ENCODE measurements at places on chromosomes 7 and 10.

DNA sequence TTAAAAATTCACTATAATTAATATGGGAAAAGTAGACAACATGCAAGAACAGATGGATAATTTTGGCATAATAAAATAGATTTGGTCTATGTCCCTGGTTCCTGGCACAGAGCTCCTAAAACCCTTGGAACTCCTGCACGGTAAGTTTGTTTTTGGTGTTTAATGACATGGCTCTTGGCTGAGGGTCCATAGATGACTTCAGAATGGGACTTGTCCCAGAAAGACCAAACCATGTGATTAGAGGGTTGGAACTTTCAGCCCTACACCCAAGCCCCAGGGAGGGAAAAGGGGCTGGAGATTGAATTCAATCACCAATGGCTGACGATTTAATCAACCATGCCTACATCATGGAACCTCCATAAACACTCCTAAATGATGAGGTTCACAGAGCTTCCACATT lies 12.6 kb upstream of the GSDME start:
- no peak for DNase-seq

- no peak for DNase-seq
These were observed 74.6 kb downstream of the WDFY4 start for GRCh38 chr10:48759113-48759901.

GRCh38 chr10:68876246-68877138 lies 24.6 kb upstream of the DDX50 start:
- no peak for DNase-seq

DNA sequence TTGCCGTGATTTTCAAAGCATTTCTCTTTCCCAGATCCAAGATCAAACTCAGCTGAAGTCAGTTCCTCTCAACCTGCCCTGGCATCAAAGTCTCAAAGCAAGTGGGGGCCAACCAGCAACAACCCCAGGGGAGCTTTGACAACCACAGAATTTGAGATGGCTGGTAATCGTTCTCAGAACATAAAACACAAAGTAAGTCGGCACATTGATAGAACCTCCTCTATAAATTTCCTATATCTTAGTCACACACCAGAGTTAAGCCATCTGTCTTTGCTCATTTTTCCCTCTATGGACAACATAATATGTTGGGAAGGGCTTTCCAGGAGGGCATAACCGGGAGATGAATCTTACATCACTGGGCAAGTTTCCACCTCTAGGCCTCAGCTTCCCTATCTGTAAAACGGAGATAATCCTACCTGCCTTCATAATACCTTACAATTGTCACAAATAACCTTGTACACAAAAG lies 1.2 kb upstream of the DNAJC9 start:
- no peak for DNase-seq

- no peak for DNase-seq
These were observed 199.0 kb downstream of the EMX2 start for GRCh38 chr10:117741524-117741923.

- no peak for DNase-seq
These were observed at the start of gene IL2RA for GRCh38 chr10:6062101-6062771. Gene IL2RA, minus strand, starts transcription at chr10:6062367. Its CDS starts 216 bp downstream, at chr10:6062151.

DNA sequence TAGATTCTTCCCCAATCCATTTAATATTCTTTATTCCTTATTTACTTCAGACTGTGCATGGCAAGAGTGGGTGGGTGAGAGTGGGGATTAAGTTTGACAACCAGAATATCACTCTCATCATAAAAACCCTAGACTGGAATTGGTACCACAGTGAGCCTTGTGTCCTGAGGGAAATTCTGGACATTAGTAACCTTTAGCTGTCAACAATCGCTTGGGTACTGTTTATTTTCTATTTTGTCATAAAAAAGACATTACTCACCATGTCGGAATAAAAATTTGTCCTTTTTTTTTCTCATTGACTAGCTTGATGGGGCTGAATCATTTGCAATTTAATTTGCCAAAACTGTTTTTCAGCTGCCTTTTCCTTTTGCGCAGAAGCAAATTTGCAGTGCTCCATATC lies 176.1 kb upstream of the SEMA3C start:
- DNase-seq, result no peak

DNA sequence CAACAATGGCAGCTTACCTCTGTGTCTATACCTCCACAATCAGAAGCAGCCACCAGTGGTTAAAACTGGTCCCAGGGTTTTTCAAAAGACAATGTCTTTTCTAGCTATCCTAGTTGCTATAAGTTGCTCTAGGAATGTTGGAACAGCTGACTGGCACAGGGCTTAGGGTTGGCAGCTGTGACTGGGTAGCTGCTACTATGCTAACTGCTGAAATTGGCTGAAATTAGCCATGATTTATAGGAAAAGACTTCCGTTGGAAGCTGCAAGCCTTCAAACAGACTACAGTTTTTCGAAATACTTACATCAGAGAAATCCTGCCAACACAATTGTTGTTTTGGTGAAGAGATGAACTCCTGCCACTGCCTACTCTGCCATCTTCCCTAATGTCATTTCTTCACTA lies 102.3 kb downstream of the MKX start:
- DNase-seq, result no peak

DNA sequence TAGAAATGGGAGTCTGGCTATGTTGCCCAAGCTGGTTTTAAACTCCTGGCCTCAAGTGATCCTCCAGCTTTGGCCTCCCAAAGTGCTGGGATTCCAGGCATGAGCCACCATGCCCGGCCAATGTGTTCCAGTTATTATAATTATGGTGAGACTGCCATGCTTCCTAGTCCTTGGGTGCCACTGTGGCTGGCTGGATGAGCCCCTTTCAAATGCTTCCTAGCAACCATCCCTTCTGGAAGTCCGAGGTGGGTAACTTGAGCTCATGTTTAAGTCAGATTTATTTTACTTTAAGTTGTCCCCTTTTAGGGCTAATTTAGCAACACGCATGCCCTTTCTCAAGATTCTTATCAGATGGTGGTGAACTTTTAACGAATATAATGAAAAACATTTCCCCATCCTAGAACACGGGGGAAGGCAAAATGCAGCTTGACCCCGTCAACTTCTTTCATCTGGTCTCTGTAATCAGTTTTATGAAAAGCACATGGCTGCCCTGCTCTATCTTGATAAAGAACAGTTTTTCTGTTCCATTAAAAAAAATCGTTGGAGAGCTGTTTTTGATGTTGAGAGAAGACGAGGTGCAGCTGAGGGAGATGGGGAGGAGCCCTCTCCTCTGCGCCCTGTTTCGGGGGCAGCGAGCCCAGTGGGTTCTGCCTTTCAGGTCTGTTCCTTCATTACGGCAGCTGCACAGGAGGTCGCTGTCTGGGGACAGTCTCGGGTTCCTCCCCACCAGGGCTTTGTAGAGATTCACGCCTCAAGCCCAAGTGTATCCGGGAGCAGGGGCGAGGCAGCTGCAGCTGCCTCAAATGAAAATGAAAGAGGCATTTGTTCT lies 61.0 kb upstream of the MKI67 start:
- no peak for DNase-seq

DNA sequence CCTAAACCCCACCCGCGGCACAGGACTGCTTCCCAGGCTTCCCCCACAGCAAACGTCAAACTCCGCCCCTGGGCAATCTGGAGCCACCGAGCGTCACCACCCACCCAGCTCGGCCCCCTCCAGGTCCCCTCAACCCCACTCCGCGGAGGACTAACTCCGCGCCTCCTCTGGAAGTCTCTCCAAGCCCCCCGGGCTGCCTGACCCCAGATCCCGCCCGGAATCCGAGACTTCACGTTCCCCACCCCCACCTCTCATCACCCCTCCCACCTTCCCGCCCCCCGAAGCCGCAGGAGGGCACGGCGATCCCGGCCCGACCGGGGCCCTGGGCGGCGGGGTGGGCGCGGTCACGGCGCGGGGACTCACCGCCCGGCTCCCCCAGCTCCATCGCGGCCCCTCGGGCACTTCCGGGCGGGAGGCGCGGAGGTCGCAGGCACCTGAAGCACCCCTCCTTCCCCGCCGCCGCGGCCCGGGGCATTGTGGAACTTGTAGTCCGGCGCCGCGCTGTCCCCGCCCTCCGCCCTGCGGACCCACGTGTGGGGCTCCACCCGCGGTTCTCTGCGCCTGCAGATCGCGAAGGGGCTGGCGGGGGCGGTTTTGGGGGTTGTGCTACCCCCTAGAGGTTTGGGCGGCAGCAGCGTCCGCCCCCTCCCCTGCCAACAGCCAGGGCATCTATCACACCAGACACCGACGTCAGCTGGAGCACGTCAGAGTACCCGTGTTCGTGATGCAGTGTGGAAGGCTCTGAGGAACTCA lies at the start of gene TMUB1:
Gene TMUB1 (minus strand): TSS at position 423 of the 753 bp plus-strand sequence. CDS start 930 bp downstream, outside the sequence.
- DNase-seq, result no peak

- DNase-seq, result no peak
These were observed 48.7 kb downstream of the ANK3 start for GRCh38 chr10:60340973-60341372.
